Fibroblast of lung (primary cell): ENCODE measurements at places on chromosomes 1 and 21. TPM values are rescaled to one million over a fixed set of nuclear protein-coding genes. Genes with fewer than 3 reads are reported as not detected.

The C1orf94 gene
- under 0.01 and 0.26 TPM in 2 replicates for total RNA-seq

The OR2T35 gene
- total RNA-seq: not detected in 2 replicates

The INSRR gene
- total RNA-seq: not detected in 2 replicates

The C1QB gene
- not detected in 2 replicates for total RNA-seq

The PHGDH gene
- total RNA-seq: 201 and 211 TPM in 2 replicates

The RGS2 gene
- 18.2 and 31.7 TPM in 2 replicates for total RNA-seq

The FAM177B gene
- not detected in 2 replicates for total RNA-seq

- H3K27me3 ChIP-seq: peaks cover 13% of the 10 kb centered on the region
- no peaks in the 10 kb centered on the region for H3K36me3 ChIP-seq
- no peaks in the 10 kb centered on the region for H3K4me1 ChIP-seq
- H3K4me3 ChIP-seq: no peak overlapping the region
- no peak for DNase-seq
- no peak overlapping the region for H3K27ac ChIP-seq
These were observed 24.6 kb upstream of the CASQ2 start for GRCh38 chr1:115793162-115793561.

GRCh38 chr1:153888533-153888932 lies 34.2 kb downstream of the GATAD2B start:
- DNase-seq: no peak
- H3K4me1 ChIP-seq: no peaks in the 10 kb centered on the region
- H3K36me3 ChIP-seq: no peaks in the 10 kb centered on the region
- no peak overlapping the region for H3K27ac ChIP-seq

DNA sequence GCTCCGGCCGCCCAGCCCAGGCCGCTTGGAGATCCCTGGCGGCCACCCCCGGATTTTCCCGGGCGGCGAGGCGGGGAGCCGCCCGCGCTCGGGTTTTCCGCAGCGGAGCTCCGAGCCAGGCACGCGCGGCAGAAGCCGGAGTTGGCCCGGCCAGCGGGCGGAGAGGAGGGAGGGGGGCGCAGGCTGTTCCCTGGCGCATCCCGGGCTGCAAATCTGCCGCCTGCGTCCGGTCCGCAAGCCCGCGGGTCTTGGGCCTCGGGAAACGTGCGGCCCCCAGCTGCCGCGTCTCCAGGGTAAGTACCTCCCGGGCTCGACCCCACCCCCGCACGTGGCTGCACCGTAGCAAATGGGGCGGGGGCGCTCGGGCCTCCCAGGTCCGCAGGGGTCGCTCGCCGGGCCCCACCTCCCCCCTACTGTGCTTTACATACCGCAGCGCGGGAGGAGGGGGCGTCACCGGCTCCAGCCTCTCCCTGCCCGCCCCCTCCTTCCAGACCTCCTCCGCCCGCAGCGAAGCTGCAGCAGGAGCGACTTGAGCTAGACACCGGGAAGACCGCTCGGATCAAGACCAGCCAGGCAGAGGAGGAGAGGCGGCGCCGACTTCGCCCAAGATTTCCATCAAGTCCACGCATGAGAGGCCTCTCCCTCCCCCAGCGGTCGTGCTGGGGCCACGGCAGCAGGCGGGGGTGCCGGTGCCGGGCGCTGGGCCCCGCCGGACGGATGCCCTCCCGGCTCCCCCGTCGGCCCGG lies 1.6 kb downstream of the TMEM200B start:
- no peaks in the 10 kb centered on the region for H3K27me3 ChIP-seq
- peak overlapping the region; percentile 19 for H3K4me3 ChIP-seq
- peaks cover 9% of the 10 kb centered on the region for H3K4me1 ChIP-seq
- peak; percentile 42 for DNase-seq
- H3K27ac ChIP-seq: peak overlapping the region; percentile 79
- H3K36me3 ChIP-seq: peaks cover 7% of the 10 kb centered on the region

- no peak for DNase-seq
- H3K27ac ChIP-seq: no peak overlapping the region
- H3K36me3 ChIP-seq: no peaks in the 10 kb centered on the region
- no peaks in the 10 kb centered on the region for H3K4me1 ChIP-seq
- no peak overlapping the region for H3K4me3 ChIP-seq
These were observed 13.0 kb upstream of the CNIH4 start for GRCh38 chr1:224343679-224344078.

GRCh38 chr21:37249112-37249904 lies 17.8 kb downstream of the VPS26C start:
- H3K27ac ChIP-seq: no peak overlapping the region
- no peak for DNase-seq
- no peaks in the 10 kb centered on the region for H3K36me3 ChIP-seq
- H3K27me3 ChIP-seq: no peaks in the 10 kb centered on the region
- H3K4me1 ChIP-seq: no peaks in the 10 kb centered on the region
- no peak overlapping the region for H3K4me3 ChIP-seq

GRCh38 chr1:169115891-169116585 lies 9.5 kb downstream of the ATP1B1 start:
- no peaks in the 10 kb centered on the region for H3K27me3 ChIP-seq
- H3K36me3 ChIP-seq: peaks cover 2% of the 10 kb centered on the region
- no peak overlapping the region for H3K4me3 ChIP-seq
- DNase-seq: no peak
- peak overlapping the region; percentile 30 for H3K27ac ChIP-seq

- no peak for DNase-seq
- no peak overlapping the region for H3K27ac ChIP-seq
- no peaks in the 10 kb centered on the region for H3K4me1 ChIP-seq
- no peaks in the 10 kb centered on the region for H3K27me3 ChIP-seq
- H3K36me3 ChIP-seq: no peaks in the 10 kb centered on the region
These were observed 27.4 kb downstream of the SLC5A9 start for GRCh38 chr1:48249868-48250267.

DNA sequence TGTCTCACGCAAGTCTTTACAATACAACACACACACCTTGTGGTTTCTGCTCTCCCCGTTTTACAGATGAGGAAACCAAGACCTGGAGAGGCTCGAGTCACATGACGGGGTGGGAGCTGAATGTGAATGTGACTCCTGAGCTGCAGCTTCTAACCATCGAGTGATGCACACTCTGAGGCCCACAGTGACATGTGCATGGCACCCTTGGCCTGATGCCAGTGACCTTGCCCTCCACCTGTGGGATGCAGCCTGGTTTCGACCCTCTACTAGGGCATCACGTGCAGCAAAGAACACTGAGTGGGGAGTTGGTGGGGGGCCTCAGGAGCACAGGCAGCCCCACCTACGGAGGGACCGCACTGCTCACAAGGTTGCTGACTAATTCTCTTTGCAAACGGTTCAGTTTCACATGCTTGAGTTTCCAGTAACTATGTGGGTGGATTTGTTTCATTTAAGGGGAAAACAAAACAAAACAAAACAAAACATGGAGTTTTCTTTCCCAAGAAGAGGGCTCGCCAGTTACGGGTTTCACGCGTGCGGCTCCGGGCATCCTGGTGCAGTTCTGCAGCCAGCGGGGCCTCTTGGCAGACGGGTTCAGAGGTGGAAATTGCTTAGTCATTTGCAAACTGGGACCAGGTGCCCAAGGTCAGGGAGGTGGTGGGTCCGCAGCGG lies 22.9 kb downstream of the SPSB1 start:
- H3K4me1 ChIP-seq: peaks cover 23% of the 10 kb centered on the region
- peak overlapping the region; percentile 89 for H3K27ac ChIP-seq
- peaks cover 6% of the 10 kb centered on the region for H3K36me3 ChIP-seq
- H3K4me3 ChIP-seq: no peak overlapping the region

GRCh38 chr1:37137601-37138000 lies 103.3 kb upstream of the GRIK3 start:
- H3K27me3 ChIP-seq: no peaks in the 10 kb centered on the region
- no peak for DNase-seq
- H3K36me3 ChIP-seq: no peaks in the 10 kb centered on the region
- no peak overlapping the region for H3K27ac ChIP-seq

DNA sequence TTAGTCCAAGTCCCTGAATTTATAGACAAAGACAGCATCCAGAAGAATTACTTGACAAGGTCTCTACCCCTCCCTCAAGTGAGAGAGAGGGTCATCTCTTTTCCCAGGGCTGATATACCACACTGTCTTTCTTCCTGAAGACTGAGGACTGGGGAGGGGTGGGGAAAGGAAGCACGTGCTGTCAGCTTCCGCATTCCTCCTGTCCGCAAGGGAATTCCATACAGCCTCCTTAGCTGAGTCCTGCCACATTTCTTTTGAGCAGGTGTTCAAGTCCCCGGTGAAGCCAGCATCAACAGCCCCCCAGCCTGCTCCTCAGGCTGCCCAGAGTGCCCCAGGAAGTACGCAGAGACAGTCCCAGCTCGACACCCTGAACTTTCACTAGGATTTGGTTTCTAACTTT lies 34.2 kb downstream of the PCAT6 start:
- H3K4me3 ChIP-seq: no peak overlapping the region
- no peak overlapping the region for H3K27ac ChIP-seq
- peaks cover 7% of the 10 kb centered on the region for H3K27me3 ChIP-seq

GRCh38 chr1:197987294-197987693 lies 70.1 kb downstream of the LHX9 start:
- no peaks in the 10 kb centered on the region for H3K4me1 ChIP-seq
- no peak overlapping the region for H3K27ac ChIP-seq
- no peaks in the 10 kb centered on the region for H3K36me3 ChIP-seq
- no peak for DNase-seq

DNA sequence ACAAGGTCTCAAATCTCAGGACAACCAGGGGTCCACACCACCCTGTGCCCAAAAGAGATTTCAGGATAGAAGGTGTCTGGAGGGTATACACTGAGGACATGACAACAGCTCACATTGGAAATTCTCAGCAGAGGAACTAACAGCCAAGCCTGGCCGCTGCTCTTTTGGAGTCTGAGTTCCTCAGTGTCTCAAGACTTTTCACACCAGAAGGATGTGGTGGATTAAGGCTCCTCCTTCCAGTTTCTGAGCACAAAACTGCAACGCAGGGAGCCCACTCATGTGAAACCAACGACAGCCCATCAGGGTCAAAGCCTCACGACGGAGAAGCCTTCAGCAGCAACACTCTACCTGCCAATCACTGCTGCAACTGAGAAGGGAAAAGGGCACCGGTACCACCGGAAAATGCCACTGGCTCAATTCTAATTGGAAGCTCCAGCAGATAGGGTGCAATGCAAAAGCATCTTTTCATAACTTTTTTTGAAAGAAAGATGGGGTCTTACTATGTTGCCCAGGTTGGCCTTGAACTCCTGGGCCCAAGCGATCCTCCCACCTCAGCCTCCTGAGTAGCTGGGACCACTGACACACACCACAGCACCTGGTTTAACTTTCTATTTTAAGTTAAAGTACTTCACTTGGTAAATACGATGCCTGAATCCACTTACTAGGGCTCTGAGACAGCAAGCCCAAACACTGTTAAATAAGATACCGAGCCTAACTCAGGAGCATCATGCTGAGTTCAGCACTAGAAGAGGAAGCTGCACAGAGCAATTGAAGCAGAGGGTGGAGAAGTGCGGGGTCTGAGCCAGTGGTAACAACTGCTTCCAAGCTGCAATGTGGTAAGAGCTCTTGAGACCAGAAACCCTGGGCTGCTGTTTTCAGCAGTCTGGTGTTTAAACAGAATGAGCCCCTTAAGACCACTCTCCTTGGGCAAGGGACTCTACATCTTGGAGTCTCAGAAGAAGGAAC lies 7.8 kb downstream of the CAPZB start:
- H3K27ac ChIP-seq: peak overlapping the region; percentile 39
- no peak overlapping the region for H3K4me3 ChIP-seq
- H3K27me3 ChIP-seq: no peaks in the 10 kb centered on the region
- H3K4me1 ChIP-seq: peaks cover 27% of the 10 kb centered on the region
- no peak for DNase-seq

DNA sequence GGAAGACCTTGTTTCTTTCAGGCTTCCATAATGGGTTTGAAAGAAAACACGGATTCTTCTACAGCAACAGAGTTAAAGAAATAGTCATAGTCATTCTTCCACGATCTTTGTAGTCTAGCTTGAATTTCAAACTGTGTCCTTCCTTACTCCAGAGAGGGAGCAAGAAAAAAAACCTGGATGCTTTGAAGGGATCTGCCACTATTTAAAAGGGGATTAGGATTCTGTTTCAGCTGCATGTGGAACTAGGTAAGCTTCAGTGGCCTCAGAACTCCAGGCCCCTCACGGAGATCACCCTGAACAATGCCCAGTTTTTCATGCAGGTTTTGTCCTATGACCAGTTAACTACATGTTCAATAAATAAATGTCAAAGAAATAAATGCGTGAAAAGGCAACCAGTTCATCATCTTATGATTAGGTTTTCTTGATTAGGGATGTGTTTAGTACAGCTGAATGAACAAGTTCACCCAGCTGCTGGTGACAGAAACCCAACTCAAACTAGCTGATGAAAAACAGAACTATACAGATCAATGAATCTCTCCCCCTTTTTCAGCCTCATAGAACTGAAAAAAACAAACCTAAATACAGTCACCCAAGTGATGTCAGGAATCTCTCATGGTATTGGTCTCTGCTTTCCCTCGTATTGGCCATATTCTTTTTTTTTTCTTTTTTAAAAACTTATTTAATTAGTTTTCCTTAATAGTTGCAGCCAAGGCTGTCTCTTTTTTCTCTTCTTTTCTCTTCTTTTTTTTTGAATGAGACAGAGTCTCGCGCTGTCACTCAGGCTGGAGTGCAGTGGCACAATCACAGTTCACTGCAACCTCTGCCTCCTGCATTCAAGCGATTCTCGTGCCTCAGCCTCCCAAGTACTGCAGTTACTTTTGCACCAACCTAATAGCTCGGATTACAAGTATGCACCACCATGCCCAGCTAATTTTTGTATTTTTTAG lies 14.6 kb upstream of the MPZL1 start:
- no peak for DNase-seq
- H3K27me3 ChIP-seq: peaks cover 9% of the 10 kb centered on the region
- H3K4me3 ChIP-seq: no peak overlapping the region
- no peaks in the 10 kb centered on the region for H3K36me3 ChIP-seq

DNA sequence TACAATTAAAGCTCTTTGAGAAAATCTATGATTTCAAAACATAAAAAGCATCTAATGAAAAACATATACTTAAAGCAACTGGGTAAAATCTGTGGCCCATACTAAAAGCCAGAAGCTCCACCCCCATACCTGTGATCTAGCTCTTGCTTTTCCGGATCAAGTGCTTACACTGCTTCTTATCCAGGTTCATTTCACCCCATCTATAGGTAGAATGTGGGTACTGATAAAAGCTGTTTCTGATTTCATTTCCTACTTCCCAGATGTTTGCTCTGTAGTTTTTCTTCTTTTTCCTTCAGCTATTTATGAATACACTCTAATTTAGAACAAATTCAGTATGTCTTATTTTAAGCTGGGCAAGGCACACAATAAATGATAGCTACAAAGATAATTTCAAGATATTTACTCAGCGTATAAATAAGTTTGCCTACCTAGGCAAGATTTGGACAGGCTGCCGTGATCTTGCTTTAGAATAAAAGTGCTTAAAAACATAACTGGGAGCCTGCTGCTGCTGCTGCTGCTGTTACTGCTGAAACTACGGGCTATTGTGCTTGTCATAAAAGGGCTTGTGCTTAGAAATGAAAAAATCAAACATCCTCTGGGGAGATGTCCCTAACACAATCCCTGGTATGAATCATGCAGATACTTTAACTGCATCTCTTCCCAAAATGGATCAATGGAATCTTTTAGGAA lies 2.1 kb downstream of the SIPA1L2 start:
- no peak overlapping the region for H3K27ac ChIP-seq
- peaks cover 11% of the 10 kb centered on the region for H3K27me3 ChIP-seq
- no peaks in the 10 kb centered on the region for H3K4me1 ChIP-seq
- H3K36me3 ChIP-seq: no peaks in the 10 kb centered on the region
- peak overlapping the region; percentile 58 for H3K4me3 ChIP-seq
